ENCODE measurements at places on chromosomes 4 and X.

- DNase-seq, result no peak
These were observed 40.3 kb downstream of the FANCB start for GRCh38 chrX:14832586-14832985.

DNA sequence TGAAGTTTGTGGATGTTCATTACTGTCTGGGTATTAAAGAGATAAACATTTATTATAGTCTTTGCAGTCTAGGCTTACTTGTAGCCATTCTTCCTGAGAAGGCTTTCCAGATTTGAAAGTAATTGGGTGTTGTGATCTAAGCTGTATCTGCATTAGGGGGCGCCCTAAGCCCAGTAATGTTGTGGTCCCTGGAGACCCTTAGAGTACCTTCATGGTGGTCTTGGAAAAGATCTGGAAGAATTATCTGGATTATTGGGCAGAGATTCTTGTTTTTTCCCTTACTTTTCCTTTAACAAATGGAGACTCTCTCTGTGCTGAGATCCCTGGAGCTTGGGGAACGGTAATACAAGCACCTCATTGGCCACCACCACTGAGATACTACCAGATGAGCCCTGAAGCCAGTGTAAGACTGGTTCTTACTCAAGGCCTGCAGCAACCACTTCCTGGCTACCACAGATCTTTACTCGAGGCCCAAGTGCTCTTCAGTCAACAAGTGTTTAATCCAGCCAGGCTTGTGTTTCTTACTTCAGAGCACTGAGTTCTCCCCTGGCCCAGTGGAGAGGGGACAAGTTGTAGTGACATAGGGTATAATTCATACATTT, 63.1 kb downstream of the RTL3 start:
- DNase-seq, result no peak

GRCh38 chrX:7106649-7107048, 40.9 kb upstream of the STS start:
- no peak for DNase-seq

DNA sequence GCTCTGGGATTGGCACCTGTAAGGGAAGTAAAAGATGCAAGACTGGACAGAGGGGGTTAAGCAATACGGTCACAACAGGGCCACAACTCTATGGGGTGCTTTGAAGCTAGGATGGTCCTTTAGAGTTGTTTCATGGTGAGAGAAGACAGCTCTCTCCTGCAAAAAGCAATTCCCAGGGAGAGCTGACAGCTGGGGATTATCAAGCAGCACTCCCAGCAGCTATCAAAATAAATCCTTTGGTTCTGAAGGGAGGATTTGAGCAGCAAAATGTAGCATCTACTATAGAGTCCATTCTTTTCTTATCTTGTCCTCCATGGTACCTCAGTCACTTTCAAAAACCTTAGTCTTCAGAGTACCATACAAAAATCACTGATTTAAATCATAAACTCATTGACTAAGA, 35.1 kb upstream of the AP1AR start:
- DNase-seq, result no peak

DNA sequence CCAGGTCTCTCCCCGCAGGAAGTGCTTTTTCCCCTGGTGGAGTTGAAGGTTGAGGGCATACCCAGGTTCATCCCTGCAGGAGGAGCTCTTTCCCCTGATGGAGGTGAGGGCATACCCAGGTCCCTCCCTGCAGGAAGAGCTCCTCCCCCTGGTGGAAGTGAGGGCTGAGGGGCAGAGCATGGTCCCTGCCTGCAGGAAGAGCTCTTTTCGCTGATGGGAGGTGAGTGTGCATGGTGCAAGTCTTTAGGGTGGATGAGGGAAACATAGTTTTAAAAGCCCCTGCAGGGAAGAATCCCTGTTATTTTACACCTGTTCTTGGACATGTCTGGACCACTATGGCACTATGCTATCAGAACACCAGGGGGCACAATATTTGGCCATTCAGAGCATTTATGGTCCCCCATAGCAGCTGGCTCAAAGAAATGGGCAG, 43.7 kb upstream of the PUDP start:
- DNase-seq, result no peak

- no peak for DNase-seq
These were observed 18.9 kb upstream of the CPLX1 start for GRCh38 chr4:844752-845232.

- DNase-seq, result no peak
These were observed 40.8 kb upstream of the NUDT6 start for GRCh38 chr4:122963216-122963615.

- DNase-seq, result no peak
These were observed 1029.5 kb upstream of the INTU start for GRCh38 chr4:126603210-126603609.

DNA sequence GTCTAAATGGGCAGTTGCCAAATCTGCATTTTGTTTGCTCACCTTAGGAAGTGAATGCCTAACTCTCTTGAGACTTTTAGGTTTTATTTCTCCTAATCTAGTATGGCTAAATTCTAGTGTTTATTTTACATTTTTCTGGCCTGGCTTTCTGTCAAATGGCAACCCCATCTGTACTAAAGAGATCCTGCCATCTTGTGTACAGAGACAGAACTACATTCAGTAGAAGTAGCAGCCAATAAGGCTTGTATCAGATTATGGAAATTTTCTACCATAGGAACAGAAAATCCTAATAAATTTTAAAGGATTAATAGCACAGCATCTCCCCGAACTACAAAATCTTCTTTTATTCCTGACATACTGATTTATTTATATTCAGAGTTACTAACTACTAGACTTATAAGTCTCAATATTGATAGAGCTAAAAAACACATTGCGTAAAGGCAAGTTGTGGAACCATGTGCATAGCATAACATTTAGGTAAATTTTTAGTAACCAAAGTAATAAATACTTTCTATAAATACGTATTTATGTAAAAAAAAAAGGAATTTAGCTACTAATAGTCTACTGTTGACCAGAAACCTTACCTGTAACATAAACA, 45.5 kb downstream of the TMEM144 start:
- peak; percentile 43 for DNase-seq

DNA sequence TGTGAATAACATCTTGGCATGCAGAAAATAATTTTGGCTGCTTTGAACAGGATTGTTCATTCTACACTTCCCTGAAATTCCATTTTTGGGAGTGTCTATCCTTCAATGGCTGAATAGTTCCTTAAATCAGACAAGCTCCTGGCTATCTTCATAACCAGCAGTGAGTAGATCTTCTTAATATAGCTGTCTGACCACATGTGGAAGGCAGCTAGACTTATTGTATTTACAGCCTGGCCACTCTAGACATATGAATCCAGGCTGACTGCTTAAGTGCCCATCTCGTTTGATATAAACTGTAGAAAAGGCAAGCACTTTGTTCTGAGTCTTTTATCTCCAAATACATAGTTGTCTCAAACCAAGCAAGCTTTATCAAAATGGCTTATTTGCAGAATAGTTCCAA, 40.0 kb downstream of the PWWP3B start:
- DNase-seq, result no peak

DNA sequence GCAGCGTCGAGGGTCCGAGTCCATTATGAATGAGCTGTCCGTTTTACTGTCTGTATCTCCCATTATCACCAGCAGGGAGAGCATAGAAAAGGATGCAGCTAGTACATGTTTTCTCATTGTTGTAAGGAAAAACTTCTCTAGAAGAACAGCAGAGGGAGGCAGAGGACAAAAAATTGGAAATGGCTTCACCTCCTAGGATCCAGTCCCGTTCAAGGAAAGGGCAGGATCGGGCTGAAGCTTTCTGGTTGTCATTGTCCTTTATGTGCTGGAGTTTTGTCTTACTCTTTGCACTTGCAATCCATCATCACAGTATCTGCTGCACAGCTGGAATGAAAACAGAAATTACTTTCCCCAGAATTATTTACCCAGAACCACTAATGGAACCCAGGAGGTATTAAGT, 14.7 kb downstream of the NDP start:
- DNase-seq, result peak; percentile 70

DNA sequence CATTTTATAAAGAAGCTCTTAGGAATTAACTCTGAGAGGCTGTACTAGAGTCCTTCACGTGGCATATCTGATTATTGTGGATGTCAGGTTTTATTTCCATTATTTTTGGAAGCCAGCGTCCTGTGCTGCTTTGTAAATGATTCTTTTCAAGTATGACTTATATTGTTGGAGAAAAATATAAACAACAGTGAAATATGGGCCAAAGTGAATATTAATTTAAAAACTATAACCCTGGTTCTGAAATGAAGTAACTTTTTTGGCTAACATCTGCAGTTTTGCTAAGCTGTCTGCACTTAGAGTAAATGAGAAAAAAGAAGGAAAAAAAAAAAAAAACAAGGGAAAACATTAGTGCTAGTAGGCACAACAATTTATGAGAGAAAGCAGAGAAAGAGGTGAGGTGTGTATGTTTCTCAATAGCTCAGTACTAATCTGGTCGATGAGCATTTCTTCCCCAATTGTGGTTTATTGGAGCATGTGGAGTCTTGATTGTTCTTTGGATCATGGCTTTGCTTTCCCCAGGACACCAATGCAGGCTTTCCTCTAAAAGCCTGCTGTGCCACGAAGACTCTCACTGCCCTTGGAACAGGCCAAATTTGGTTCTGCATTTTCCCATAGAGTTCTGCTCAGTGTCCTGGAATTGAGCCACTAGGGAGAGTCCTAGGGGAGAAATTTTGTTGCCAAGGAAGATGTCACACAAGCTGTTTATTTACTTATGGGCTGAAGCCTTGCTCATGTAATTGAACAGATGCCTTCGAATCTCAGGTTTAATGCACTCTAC, 273.3 kb downstream of the DKK2 start:
- DNase-seq, result no peak

DNA sequence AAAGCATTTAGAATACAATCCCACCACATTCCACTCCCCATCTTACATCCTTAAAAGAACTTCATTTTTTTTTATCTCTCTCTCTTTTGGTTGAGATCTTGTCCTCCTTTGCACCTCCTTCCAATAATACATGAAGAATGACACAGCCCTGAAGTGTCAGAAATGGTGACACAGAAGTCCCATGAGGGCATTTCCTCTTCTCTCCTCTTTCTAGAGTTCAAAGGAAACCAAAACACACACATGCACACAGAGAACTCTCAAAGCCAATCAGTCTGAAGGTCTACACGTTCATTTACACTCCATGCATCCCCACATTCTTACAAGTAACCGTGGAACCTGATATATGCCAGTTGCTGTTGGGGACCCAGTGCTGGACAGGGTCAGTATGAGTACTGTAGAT, 450.7 kb downstream of the HNRNPD start:
- no peak for DNase-seq

GRCh38 chr4:32841217-32841616, 2121.0 kb downstream of the PCDH7 start:
- DNase-seq, result no peak

DNA sequence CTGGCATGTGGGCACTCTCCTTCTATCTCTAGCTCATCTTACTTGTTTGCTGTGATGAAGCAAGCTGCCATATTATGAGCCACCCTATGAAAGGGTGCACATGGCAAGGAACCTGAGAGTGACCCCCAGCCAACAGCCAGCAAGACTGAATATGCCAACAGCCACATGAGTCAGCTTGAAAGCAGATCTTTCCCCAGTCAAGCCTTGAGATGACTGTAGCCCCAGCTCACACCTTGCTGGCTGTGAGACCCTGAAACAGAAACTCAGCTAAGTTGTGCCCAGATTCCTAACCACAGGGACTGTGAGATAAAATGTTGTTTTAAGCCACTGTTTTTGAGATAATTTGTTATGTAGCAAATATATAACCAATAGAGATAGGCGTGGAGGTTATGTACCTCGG, 36.2 kb downstream of the KDM5C start:
- no peak for DNase-seq

- DNase-seq, result no peak
These were observed 45.1 kb upstream of the PPARGC1A start for GRCh38 chr4:23934915-23935314.

DNA sequence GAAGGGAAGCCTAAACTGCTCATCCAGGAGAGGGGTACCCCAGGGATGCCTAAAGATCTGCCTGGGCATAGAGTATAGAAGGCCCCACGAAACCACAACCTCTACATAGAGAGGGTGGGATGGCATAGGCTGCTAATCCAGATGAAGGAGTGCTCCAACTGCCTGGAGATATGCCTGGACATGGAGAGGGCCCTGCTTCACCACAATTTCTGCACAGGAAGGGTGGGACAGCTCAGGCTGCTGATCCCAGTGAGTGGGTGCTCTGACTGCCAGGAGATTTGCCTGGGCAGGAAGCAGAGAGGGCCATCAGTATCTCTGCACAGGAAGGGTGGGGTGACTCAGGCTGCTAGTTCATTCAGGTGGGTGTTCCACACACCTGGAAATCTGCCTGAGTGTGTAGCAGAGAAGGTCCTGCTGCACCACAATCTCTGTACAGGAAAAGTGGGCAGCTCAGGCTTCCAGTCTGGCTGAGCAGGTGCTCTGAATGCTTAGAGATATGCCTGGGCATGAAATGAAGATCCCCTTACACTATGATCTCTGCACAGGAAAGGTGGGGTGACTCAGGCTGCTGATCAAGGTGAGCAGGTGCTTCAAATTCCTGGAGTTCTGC, 61.1 kb downstream of the ZNF518B start:
- no peak for DNase-seq

- DNase-seq, result no peak
These were observed 134.6 kb upstream of the MAB21L2 start for GRCh38 chr4:150447356-150447755.

DNA sequence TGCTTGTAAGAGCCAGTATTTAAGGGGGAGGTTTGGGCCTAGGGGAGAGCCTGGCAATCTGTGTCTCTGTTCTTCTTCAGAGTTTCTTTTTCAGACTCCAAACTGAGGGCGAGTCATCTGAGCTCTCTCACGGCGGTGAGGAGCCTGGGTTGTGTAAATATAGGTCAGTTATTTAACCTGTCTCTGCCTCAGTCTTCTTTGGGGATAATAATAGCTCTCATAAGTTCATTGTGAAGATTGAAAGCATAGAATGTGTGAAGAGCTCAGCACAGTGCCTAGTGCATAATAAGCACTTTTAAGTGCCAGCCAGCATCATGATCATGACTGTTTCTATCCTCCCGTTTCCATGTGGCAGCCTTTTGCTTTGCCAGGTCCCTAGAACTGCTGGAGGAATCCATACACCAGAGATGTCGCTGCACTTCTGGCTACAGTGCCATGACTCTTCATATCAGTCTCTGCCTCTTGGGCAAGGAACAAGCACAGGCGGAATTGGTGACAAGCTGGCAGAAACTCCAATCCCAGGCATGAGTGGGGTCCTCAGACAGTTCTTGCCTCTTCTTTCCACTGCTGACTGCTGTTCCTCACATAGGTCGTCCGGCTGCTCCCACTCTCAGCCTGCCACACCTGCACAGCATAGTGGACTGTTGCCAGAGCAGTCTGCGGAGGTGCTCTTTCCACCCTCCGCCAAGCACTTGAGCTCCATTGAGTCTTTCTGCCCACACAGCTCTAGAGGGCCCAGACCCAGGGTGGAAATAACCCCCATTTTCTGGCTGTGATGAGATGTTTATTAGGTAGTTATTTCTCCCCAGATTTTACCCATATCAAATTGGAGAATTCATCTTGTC, 103.7 kb upstream of the MAML3 start:
- no peak for DNase-seq

- DNase-seq, result no peak
These were observed 136.5 kb upstream of the GALNTL6 start for GRCh38 chr4:171676555-171677215.

- no peak for DNase-seq
These were observed 6.1 kb downstream of the RPS3A start for GRCh38 chr4:151105454-151106032.

GRCh38 chrX:43525901-43526610, 130.0 kb upstream of the MAOA start:
- DNase-seq, result no peak

GRCh38 chr4:177385576-177386277, 56.5 kb downstream of the AGA start:
- DNase-seq, result no peak

Data from NCI-H2081 treated with DMSO at 0.1 percent for 48 hours (cell line).